GM06990 (cell line): ENCODE measurements at places on chromosomes 16 and 17.

DNA sequence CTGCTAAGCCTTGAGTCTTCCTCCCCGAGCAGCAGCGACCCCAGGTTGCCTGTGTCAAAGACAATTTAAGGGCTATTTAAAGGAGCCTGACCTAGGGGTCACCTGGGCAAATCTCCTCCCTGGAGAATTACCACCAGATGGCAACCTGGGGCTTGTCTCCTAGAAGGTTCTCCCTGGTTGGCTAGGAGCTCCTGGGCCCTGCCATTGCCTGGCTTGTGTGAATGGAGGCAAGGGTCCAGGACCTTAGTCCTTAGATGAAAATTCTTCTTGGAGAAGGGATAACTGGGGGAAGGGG lies 51.3 kb upstream of the TAC4 start:
- no peak for DNase-seq

GRCh38 chr16:14308368-14308723 lies 237.2 kb downstream of the MRTFB start:
- DNase-seq = no peak

DNA sequence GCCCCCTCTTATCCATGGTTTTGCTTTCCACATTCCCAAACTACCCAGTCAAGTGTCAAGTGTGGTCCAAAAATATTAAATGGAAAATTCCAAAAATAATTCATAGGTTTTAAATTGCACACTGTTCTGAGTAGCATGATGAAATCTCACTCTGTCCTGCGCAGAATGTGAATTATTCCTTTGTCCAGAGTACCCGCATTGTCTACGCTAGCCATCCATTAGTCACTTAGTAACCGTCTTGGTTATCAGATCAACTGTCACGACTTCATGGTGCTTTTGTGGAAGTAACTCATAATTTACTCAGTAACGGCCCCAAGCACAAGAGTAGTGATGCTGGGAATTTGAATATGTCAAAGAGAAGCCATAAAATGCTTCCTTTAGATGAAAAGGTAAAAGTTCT lies 94.9 kb downstream of the SLC39A11 start:
- DNase-seq = no peak

DNA sequence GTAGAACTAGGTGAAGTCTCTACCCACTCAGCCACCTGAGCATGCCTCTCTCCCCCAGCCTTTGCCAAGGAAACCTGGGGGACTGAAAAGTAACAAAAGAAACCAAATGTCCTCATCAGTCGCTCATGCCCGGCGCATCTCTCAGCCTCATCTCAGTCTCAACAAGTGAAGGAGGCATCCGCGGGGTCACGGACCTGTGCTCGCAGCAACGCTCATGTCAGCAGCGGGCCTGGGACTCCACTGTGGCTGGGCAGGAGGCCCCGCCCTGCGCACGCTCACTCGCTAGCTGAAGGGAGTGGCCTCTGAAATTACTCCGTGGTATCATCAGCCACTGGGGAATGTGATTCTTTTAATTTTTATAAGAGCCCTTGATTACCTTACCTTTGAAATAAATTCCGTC lies 31.3 kb downstream of the MAP1LC3B start:
- no peak for DNase-seq

GRCh38 chr16:48999044-48999443 lies 282.6 kb downstream of the CBLN1 start:
- DNase-seq = no peak

DNA sequence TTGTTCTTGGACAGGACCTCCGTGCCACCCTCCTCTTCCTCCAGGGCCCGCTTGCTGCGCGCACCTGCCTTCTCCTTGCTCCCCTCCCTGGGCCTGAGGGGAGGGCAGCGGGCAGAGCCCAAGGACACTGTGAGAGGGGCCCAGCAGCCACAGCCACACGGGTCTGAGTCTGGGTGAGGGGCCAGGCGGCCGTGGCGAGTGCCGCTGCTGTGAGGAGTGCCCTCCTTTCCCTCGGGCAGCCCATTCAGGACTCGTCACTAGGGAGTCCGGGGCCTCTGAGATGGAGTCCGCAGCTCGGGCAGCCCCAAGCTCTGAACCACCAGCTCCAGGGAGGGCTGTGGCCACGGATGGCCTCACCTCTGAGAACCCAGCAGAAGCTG lies 5.6 kb downstream of the DUS1L start:
- DNase-seq = peak; percentile 13

- DNase-seq = no peak
These were observed 73.3 kb upstream of the DHX40 start for GRCh38 chr17:59492091-59492451.

DNA sequence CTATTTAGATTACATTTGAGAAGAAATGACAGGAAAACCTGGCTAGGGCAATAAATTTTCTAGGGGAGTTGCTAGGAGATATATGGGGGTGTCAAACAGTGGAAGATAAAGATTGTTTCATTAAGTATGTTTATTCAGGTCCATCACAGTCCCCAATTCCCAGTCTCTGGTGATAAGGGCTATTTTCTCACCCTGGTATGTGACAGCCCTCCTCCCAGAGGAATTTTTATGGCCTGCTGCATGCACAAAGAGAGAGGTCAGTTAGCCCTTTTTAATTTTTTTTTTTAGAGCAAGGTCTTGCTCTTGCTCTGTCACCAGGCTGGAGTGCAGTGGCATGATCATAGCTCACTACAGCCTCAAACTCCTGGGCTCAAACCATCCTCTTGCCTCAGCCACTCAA lies 53.6 kb upstream of the ATF7IP2 start:
- no peak for DNase-seq

GRCh38 chr17:57498443-57498842 lies 242.1 kb downstream of the MSI2 start:
- no peak for DNase-seq

GRCh38 chr17:20922128-20922670 lies 120.6 kb downstream of the USP22 start:
- DNase-seq = no peak

- no peak for DNase-seq
These were observed 507 bp downstream of the COA3 start for GRCh38 chr17:42798011-42798382.

- DNase-seq = no peak
These were observed 867.3 kb upstream of the GOT2 start for GRCh38 chr16:59601452-59601851.

DNA sequence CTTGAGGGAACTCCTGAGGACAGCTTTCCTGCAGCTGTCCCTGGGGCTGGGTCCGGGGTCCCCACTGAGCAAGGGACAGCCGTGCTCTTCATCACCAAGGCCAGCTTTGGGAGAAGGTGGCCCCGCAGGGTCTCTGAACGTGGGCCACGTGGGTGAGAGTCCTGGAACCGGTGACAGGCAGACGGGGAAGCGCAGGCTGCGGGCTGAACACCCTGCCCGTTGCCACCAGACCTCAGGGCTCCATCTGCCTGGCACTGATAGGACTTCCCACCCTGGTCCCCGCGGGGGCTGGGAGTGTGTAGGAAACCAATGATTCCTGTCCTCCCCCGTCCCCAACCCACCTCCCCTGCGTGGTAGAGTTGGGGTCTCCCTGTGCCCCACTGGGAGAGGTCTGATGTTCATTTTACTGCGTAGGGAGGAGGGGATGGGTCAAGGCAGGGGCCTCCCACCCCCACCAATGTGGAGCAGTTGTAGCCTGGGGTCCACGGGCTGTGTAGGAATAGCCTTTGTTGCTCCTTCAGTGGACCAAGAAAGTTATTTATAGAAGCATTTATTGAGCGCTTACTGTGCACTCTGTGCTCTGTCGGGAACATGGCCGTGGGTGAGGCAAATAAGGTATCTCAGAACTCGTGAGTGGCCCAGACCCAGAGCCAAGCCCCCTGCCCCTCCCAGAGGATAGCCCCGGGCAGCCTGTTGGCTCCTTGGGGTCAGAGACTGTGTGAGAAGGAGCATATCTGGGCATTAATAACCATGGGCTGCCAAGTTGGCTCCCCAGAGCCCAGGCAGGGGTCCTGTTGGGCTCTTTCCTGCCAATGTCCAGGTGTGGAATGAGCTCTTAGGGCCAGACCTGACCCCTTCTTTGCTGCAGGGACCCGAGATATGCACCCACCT lies 1.3 kb downstream of the ADGRG1 start:
- no peak for DNase-seq

GRCh38 chr17:4998732-4999429 lies 1.1 kb downstream of the KIF1C start:
- no peak for DNase-seq

DNA sequence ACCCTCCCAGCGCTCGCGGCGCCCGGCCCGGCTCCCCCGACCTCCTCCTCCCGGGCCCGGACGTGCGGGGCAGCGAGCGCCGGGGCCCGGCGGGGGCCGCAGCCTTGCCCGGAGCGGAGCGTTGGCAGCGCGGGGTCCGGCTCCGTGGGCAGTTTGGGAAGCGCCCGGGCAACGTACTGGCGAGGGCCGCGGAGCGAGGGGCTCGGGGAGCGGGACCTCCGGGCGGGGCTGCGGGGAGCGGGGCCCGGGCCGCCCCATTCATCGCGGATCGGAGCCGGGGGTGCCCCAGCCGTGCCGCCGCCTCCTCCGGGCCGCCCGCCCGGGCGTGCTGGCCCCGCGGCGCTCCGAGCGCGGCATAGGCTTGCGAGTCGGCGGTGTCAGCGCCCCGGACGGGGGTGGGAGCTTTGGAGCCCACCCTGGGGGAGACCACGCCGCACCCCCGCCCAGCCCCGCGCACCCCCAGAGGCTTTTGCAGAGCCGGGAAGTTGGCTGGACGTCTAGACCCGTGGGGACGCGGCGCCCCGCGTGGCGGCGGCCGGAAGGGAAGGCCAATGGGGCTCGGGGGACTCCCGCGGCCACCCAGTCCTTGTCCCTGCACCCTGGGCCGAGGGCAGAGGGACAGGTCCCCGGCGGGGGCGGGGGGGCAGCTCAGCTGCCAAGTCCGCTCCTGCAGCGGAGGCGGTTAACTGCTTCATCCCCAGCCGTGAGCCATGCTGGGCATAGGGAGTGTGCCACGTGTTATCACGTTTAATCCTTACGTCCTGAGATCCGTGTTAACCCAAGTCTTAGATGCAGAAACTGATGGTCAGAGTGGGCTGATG lies 852 bp downstream of the ZNF469 start:
- DNase-seq = no peak

DNA sequence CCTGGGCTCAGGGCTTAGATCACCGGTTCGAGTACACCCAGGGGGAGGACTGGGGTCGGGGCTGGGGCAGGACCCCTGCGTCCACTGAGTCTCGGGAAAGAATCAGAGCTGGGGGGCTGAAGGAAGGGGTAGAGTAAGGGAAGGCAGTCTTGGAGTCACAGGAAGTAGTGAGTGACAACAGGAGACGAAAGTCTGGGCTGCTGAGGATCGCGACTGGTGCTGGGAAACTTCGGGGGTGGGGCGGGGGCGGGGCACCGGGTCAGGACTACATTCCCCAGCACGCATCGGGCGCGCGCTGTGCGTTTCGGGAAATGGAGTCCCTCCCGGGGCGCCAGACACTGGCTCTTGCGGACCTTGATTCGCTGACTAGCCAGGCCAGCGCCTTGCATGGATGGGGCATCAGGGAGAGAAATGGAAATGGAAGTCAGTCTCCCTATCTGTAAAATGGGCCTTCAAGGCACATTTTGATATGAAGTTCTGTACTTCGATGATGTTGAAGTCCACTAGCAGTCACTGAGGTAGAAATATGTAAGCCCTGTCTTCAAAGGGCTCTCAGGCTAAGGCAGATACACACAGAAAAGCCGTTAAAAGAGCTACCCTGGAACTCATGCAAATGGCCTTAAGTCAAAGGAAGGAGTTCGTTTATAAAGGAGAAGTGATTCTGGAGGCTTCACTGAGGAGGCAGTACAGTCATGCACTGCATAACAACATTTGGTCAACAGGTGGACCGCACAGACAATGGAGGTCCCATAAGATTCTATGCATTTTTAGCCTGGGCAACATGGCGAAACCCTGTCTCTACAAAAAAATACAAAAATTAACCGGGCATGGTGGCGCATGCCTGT lies 697 bp downstream of the CTF1 start:
- DNase-seq = peak; percentile 81

- DNase-seq = no peak
These were observed 33.5 kb downstream of the GRB2 start for GRCh38 chr17:75371981-75372380.

DNA sequence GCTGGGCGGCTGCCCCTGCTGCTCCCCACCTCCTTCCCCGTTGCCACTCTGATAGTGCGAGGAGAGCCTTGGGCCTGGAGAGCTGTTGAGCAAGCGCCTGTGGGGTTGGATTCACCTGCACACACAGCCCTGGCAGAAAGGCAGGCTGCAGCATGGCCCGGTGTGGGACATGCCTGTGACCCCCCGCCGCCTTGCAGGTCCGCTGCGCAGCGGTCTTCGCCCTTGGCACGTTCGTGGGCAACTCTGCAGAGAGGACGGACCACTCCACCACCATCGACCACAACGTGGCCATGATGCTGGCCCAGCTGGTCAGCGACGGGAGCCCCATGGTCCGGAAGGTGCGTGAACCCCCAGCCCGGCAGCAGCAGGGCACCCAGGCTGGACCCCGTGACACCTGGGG lies 106.8 kb upstream of the CHMP6 start:
- DNase-seq = no peak

GRCh38 chr16:56970934-56971767 lies 9.4 kb downstream of the CETP start:
- DNase-seq = peak; percentile 65
